Glutamatergic neuron (in vitro differentiated cells): ENCODE measurements at places on chromosomes 16 and 17.
A peak's percentile ranks its signal among the peaks of the same experiment; 100 is the strongest.

GRCh38 chr17:45316434-45317110 lies at the start of gene MAP3K14:
MAP3K14 (minus strand) TSS chr17:45317020; CDS start chr17:45290745, 26,275 bp downstream.
- DNase-seq = peak; percentile 77

DNA sequence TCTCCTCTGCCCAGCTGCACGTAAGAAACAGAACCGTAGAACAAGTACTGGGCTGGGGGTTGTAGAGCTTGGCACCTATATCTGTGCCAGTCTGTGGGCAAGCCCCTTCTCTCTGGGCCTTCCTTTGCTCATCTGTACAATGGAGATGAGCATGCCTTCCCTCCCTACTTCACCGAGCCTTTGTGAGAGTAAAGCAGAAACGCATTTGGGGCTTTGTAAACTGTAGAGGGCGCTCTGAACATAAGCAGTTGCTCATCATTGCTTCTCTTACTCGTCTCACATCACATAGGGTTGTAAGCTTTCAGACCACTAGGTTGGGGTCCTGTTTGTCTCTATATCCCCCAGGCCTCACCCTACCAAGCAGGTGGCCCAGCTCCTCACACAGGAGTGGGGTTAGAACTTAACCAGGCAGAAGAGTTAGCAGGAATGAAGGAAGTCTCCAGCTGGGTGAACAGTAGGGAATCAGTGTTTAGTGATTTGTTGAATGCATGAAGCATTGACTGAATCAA lies 15.1 kb downstream of the SAMD14 start:
- no peak for DNase-seq

DNA sequence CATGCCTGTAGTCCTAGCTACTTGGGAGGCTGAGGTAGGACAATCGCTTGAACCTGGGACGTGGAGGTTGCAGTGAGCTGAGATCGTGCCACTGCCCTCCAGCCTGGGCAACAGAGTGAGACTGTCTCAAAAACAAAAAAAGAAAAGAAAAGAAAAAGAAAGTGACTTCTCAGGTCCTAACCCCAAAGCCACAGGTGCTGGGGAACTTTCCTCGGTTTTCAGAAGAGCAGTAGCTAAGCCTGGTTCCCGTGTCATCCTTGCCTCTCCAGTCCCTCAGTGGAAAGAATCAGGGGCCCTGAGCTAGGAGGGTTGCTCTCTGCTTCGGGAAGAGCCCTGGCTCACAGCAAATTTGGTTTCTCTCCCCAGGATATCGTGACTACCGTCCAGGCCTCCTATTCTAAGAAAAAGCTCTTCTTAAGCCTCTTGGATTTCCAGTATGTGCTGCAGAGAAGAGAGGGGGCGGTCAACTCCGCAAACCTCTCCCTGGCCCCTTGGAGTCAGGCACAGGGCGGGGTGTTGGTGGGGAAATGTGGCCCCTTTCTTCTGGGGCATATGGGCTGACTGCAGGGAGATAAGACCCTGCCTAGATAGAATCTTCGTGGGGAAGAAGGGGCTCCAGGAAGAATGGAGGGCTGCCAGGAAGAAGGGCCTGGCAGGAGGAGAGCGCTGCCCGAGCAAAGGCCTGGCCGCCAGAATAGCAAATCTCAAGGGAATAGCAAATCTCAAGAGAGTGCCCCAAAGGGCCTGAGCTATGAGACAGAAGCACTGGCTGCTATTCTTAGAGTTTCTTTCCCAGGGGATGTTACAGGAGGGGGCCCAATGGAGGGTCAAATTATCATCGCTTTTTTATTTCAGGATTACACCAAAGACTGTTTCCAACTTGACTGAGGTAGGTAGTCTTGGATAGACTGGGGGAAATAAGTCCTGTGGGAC lies 8.3 kb upstream of the NLRC5 start:
- no peak for DNase-seq

DNA sequence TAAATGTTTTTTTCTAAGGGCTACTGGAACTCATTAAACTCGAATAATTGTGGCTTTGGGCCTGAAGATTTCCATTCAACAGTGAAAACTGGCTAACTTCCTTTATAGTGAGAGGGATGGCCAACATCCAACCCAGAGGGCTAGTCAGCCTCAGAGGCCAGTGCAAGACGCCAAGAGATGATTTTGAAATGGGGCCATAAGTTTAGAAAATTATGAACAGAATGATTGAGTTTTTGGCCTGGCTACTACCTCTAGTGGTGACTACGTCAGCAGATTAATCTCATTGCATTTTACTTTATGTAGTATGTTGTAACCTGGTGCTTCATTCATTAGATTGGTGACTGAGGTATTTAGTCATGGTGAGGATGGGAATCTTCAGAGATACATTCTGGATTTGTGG lies 28.4 kb downstream of the HAPSTR1 start:
- DNase-seq = no peak

- DNase-seq = no peak
Measured at GRCh38 chr16:56916571-56917403, 15.2 kb upstream of the HERPUD1 start.

DNA sequence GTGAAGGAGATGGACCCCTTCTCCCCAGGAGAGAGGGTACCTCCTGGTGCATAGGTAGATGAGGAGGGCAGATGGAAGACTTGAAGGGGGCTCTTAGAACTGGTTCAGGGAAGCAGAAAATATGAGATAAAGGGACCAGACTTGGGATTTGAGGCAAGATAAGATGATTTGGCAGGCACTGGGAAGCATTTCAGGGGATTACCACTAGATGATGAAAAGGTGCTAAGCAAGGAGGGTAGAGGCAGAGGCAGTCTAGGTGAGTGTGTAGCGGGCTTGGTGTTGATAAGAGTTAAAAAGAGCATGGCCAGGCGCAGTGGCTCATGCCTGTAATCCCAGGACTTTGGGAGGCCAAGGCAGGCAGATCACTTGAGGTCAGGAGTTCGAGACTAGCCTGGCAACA lies 14.4 kb downstream of the SLC9A5 start:
- DNase-seq = no peak

DNA sequence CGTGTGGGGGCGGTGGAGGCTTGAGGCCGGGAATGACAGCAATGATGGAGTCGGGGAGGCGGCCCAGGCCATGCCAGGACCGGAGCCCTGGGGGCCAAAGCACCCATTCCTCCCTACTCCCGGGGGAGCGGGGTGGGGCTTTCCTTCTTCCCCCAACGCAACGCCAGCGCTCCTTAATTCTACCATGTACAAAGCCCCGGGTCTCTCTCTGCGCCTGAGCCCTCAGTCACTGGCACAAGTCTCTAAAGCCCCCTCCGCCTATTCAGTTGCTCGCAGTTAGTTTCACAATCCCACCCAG lies 245 bp upstream of the RNF227 start:
- no peak for DNase-seq

- no peak for DNase-seq
Measured at GRCh38 chr16:67241008-67241900, 6.0 kb downstream of the FHOD1 start.
